ENCODE measurements at places on chromosomes 2 and 18.

- DNase-seq = peak; percentile 81
Observed at GRCh38 chr2:136527560-136527959, 237.8 kb upstream of the THSD7B start.

DNA sequence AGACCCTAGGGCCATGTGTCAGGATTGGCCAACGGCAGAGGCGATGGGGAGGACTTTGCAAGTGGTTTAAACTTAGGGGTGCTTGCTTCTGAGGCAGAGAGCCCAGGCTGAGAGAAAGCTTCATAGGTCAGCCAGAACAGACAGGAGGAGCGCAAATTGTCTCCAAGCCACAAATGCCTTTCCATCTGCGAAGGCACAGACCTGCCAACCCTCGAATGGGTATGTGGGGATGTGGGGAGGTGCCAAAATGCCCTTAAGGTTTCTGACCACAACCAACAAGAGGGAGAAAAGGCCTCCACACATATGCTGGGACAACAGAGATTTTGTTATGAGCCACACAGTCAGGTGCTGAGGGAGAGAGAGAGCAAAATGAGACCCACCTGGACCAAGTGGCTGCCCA lies 283.6 kb downstream of the CYP26B1 start:
- DNase-seq = no peak

DNA sequence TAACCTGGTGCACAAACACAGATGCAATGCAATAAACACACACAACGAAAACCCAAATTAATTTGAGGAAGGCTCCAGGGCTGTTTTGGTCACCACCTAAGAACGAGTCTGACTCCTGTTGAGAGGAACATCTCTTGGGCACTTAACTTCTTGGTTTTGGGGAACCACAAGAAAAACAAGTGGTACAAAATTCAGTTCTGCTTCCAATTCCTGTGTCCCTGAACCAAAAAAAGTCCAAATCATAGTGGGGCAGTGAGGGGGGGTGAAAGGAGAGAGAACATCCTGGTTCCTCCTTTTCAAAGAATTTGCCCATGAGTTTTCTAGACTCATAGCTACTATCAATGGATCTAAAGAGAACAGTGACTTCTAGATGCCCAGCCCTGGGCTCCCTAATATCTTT lies 143.6 kb downstream of the COL4A4 start:
- no peak for DNase-seq

- DNase-seq = peak; percentile 66
Observed at GRCh38 chr18:78981989-78982620, 2.5 kb downstream of the SALL3 start.

DNA sequence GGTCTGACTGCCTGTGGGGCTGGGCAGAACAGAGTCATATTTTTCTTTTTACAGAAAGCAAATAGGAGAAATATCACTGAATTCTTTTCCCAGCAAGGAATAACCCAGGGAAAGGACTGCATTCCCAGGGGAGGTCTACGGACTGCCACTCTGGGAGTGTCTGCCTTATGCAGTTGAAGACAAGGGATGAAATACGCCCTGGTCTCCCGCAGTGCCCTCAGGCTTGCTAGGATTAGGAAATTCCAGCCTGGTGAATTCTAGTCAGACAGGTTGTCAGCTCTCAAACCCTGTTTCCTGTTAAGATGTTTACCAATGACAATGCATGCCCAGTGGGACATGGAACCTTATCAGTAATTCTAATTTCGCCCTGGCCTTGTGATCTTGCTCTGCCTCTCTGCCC lies 30.3 kb upstream of the PDK1 start:
- peak; percentile 51 for DNase-seq

- peak; percentile 58 for DNase-seq
Observed at GRCh38 chr2:216590780-216591179, 42.4 kb upstream of the IGFBP2 start.

GRCh38 chr2:120110062-120110362 lies 97.1 kb downstream of the EPB41L5 start:
- DNase-seq = peak; percentile 19

DNA sequence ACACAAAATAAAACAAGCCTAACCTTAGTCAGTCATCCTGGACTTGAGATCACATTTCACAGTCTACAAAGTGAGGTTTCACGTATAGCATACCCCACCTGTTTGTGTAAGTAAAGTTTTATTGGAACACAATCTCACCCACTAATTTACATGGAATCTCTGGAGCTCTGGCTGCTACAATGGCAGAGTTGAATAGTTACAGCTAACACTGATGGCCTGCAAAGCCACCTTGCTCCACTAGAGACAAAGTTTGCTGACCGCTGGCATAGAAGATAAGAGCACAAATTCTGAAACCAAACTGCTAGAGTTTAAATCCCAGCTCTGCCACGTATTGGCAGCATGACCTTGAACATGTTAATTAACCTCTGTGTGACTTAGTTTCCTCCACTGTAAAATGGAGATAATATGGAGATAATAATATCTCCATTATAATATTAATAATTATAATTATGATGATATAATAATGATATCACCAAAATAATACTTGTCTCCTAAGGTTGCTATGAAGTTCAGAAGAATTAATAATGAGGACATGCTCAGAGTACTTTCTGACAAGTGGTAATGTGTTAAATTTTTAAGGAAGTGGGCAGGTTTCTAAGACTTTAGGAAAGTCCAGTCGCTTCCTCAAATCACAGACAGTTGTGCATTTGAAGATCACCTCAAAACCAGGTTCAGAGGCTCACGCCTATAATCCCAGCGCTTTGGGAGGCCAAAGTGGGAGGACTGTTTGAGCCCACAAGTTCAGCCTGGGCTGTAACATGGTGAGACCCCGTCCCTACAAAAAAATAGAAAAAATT lies 204.6 kb downstream of the SH3RF3 start:
- peak; percentile 63 for DNase-seq

- DNase-seq = no peak
Observed at GRCh38 chr18:58756596-58757240, 85.5 kb downstream of the MALT1 start.

Data from mesendoderm (in vitro differentiated cells).